ENCODE measurements at places on chromosomes 3 and 15.

DNA sequence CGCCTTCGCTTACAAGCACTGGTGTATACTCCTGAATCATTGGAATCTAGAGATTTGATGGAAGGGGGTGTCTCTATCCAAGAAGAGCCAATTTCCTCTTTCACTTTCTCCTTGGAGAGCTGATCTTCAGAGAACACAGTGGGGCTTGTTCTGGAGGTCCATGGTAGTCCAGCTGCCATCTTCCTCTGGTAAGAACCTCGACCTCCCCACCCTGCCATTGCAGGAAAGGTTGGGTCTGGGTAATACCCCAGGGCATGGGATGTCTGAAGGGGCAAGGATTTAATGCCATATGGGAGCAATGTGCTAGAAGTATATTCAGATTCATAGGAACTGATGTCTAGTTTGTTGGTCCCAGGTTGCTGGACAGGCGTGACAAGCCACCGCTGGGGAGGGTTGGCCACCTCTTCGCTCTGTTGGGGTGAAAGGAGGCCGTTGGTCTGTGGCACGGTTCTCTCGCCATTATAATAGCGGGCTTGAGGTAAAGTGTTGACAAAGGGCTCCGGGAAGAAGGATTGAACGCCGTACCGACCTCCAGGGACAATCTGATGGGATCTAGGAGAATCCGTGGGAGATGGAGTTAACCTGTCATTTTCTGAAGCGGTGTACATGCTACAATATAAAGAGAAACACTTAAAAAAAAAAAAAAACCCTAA is 4.8 kb downstream of the EOMES start:
- no peak for DNase-seq

GRCh38 chr3:12807066-12807465 is 10.6 kb downstream of the CAND2 start:
- DNase-seq, result no peak

- DNase-seq, result no peak
Measured at GRCh38 chr3:72288955-72289691, 504.2 kb upstream of the PROK2 start.

DNA sequence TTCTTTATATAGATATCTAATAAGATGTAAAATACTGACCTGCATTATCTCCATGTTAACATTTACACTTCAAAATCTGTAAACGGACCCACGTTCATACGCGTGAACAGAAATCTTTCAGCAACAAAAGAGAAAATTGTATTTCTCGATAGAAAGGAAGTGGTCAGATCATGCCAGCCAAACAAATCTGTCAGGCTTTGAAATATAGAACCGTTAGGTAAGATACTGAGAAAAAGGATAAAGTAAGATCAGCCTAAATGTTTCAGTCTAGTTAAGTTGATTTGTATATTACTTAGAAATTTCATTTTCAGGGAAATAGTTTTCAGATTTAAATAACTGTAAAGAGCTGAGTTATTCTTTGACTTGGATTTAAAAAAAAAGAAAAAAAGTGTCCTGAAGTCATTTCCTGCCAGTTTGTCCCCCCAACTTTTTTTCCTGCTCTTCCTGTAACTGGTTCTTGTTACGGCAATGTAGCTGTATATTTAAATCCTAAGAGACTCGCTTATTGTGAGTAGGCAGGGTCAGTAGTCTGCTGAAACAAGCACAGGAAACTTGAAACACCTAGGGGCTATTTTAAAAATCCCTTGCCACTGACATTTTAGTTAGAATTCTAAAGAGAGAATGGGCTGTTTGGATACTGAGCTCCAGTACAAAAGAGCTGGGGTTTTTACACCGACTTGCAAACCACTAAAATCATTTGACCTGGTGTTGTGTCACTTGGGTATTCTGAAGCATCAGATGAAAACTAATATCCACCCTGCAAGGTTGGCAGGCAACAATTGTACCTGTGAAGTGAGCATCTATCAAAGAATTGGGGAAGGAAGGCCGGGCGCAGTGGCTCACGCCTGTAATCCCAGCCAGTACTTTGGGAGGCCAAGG is 237.5 kb downstream of the UBE2E2 start:
- no peak for DNase-seq

- no peak for DNase-seq
Measured at GRCh38 chr3:46934498-46935167, 41.9 kb downstream of the CCDC12 start.

DNA sequence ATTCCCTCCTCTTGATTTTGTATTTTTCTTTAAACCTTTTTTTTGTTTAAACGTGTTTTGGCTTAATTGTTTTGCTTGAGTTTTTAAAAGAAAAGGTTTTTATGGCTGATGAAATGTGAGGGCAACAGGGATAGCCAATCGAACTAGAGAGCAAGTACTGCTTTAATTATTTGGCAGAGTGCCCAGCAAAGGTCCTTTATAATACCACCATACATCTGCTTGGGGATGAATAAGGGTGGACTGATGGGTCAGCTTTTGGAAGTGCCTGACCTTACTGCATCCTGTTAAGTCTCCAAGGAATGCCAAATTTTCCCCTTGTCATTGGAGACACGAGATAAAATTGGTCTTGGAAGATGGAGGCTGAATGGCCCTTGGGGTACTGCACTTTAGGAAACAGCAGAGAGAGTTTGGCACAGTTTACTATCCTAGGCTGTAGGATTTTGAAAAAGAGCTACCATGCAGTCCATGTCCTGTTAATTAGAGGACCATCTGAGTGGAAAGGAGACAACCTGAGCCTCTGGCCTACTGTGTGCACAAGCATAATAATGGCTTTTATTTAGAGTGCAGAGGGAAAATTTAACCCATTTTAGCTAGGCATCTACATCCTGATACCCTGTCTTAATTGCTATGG is 19.8 kb upstream of the MTHFS start:
- no peak for DNase-seq
